GM23338 (cell line): ENCODE measurements at places on chromosomes 13 and 19. TPM values are rescaled to one million over a fixed set of nuclear protein-coding genes. Genes with fewer than 3 reads are reported as not detected.

DNA sequence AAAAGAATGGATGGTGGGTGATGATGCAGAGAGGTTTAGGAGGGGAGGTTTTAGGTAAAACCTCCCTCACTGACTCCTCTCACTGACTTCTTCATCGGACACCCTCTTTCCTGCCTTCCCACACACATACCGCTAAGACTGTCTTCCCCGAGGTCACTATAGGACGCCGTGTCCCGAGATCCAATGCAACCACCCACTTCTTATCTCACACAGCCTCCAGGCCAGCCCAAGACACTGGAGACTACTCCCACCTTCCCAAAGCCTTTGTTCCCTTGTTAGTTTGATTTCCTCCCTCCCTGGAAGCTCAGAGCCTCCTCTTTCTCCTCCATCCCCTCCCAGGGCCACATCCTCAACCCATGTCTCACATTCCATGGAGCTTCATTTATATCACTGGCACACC, 16.5 kb upstream of the CAMSAP3 start:
- DNase-seq, result no peak

DNA sequence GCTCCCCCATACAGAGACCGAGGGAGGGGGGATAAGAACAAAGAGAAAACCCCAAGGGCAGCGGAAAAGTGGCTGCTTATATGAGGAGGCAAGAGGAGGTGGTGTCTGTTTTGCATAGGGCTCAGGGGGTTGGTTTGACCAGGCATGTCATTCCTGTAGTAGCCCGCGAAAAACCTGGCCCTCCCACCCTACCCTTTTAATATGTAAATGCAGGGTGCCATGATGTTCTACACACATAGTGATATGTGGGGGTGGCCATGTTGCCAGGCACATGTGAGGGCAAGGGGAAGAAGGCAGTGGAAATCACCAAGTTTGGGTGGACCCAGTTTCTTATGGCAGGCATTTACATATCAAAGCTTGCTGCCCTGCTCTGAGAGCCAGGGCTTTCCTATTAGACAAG, 203.5 kb upstream of the UBL3 start:
- DNase-seq, result peak; percentile 78

DNA sequence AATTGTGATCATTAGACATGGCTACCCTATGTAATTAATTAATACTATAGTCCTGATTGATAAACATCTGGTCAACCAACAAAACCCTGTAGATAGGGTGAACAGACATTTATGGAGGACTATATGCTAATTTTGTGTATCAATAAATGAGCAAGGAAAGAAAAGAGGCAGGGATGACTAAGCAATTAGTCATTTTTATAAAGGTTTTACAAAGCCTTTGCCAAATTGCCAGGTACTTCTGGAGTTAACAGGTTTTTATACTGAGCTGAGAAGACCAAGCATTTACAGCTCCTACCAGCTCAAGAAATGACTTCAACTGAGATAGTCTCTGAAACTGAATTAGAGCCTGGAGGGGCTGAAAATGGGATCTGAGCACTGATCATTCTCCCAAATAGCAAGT, 186.8 kb upstream of the PRR20A start:
- DNase-seq, result no peak

DNA sequence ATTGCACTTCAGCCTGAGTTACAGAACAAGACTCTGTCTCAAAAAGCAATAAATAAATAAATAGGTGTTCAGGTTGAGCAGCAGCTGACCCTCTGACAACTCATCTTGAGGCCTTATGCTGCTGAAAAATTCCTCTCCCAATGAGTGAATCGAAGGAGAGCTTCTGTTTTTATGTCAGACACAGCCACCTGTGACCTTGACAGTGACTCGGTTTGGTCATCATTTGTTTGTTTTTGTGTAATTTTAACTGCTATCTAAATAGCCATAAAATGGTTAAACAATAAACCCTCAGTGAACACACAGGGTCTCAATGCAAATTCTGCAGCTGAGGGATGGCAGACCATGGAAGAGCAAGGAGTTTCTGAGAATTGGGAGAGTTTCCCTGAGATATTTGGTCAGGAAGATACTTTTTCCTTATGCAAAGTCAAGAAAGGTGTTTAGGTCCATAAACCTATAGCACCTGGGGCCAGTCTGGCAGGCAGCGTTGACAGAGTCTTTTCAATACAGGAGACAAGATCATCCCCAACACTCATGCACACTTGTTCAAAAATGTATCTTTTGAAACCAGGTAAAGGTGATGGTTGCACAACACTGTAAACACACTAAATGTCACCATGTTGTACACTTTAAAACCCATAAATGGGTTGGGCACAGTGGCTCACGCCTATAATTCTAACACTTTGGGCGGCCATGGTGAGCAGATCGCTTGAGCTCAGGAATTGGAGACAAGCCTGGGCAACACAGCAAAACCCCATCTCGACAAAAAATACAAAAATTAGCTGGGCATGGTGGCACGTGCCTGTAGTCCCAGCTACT, 16.6 kb upstream of the SLC25A30 start:
- DNase-seq, result no peak

DNA sequence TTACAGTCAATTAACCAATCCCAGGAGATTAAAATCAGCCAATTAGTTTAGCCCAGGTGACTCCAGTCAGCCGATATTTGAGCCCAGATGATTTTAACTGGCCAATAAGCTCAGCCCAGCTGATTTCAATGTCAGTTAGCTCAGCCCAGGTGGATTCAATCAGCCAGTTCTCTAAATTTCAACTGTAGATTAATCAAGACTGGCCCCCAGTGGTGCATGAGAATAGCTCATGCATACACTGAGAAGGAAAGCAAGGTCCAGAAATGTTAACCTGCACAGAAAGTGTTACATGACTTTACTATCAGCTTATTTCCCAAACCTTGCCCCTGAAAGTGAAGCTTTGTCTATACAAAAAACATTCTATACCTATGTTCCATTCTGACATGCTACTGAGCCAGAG, 55.4 kb upstream of the ZNF724 start:
- DNase-seq, result peak; percentile 23

DNA sequence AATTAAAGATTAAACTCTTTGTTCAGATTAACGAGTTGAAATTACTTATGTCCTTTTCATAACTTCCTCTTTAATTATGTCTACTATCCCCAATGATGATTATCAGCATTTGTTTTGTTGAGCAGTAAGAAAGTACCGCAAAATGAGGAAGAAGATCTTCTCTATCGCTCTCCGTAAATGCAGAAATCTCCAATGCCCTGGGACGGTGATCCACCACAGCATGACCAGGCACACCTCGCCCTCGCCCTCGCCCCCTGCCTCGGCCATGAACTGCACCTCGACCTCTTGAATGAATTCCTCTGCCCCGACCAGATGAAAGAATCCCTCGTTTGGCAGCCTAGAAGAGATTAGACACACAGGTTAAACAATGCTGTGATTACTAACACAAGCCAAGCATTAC, 69.1 kb downstream of the RBM26 start:
- no peak for DNase-seq

DNA sequence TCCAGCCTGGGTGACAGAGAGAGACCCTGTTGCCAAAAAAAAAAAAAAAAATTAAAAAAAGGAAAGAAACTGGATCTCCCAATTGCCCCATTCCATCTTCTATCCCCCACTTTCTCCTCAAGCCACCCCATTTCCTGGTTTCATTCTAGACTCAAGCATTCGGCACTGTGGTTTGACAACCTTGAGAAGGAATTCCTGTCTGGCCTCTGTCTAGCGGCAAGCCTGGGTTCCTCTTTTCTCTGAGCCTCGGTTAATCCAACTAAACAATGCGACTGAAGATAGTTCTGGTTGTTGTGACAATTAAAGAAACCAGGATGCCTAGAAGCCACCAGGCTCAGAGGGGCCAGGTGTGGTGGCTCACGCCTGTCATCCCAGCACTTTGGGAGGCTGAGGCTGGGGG, 3.3 kb upstream of the C3 start:
- no peak for DNase-seq

DNA sequence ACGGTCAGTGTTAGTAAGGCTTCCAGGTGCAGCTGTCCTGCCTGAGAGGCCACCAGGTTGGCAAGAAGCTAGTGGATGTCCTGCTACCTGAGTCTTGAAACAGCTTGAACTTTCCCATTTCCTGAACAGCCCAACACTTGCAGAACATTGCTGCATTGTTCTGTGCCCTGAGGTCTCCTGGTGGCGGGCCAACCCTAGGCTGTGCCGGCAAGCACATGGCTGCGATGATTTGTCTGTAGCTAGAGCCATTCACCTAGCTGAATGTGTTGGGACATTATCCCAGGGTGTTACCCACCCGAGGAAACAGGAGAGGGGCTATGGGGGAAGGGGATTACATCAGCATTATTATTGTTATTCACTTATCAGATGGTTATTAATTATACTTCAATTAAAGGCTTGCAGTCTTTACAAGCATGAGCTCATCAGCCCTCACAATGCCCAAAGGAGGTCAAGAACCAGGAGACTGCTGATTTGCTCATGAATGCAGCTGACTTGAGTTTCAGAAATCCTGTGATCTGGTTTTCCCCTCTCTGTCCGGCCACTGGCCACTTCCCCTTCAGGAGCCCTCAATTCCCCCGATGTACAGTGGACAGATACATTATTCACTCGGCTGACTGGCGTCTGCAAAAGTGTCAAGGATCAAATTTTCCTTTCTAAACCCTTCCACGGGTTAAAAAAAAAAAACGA, 187.6 kb upstream of the TSC22D1 start:
- no peak for DNase-seq

GRCh38 chr19:7393939-7394730, 45.4 kb downstream of the ARHGEF18 start:
- no peak for DNase-seq

Gene FXYD3
- total RNA-seq, result not detected in 2 replicates

Gene HPN
- total RNA-seq, result 16.2 and 17.4 TPM in 2 replicates

Gene ZNF587
- total RNA-seq, result 31.8 and 38.7 TPM in 2 replicates

Gene PDE4C
- 3.6 and 7.1 TPM in 2 replicates for total RNA-seq

Gene CYP4F2
- not detected in 2 replicates for total RNA-seq
